NCI-H1436 treated with DMSO at 0.1 percent for 48 hours (cell line): ENCODE measurements at places on chromosomes 12 and 14.

DNA sequence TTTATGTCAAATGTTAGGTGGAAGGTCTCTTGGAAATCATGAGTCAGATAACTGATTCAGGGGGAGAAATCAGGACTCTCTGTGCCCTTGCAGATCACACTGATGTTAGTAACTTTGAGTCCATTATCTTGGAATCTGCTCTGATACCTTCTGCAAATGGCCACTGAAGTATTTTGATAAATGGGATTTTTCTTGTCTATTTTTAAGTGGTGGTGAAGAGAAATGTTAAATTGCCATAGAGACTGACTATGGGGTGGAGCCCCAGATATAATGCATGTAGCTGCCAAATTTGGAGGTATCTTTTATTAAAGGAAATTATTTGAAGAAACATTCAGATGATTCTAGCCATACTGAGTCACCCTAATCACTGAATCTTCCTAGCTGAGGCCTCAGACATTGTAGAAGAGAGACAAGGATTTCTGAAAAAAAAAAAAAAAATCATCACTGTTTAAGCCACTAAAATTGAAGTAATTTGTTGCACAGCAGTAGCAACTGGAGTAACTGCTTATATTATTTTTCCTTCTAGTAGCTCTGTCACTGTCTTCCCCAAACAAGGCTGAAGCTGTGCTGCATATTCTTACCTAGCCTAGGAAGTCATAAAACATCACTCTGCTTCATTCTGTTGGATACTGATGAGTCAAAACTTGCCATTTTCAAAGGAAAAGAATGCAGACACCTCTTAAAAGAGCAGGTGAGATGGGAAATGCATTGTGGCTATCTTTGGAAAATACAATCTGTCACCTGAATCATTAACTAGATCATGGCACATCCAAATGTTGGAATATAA, 36.0 kb upstream of the CLEC14A start:
- DNase-seq = no peak

GRCh38 chr12:125280482-125281377, 215.5 kb downstream of the AACS start:
- no peak for DNase-seq

- DNase-seq = no peak
Observed at GRCh38 chr14:56798447-56799342, 11.6 kb downstream of the OTX2 start.

GRCh38 chr14:50675597-50675996, 7.5 kb upstream of the SAV1 start:
- DNase-seq = no peak

- DNase-seq = no peak
Observed at GRCh38 chr12:49970658-49971057, 2.1 kb upstream of the AQP6 start.

GRCh38 chr14:25464772-25465171, 414.8 kb upstream of the STXBP6 start:
- no peak for DNase-seq

DNA sequence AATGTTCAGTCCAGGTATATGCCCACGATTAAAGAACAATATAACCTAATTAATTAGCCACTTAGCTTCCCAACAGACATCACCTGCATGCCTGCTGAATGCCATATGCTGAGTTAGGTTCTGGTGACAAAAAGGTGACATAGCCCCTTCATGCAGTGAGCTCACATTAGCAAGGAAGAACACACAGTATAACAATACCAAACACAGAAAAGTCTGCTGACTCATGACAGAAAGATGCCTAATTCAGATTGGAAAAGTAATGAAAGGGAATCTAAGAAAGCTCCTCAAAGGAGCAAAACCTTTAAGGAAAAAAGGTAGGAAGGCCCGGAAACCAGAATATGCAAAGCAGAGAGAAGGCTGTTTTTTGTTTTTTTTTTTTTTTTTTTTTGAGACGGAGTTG, 59.0 kb downstream of the FERMT2 start:
- DNase-seq = no peak

- DNase-seq = no peak
Observed at GRCh38 chr12:113634982-113635381, 163.3 kb upstream of the LHX5 start.

DNA sequence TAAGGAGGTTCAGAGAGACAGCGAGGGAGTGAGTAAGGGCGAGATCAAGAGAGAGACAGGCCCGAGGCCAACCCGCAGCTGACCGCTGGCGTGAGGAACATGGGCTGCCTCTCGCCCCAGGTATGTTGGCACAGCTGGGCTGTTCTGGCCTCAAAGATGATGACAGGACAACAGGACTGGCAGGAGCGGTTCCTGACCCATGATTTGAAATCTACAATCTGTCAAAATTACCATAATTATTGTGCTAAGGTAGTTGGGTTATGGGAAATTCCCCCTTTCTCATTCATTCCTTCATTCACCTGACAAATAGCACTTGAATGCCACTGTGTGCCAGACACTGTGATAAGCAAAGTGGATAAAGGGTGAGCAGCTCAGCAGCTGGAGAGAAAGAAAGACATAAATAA, 5.1 kb upstream of the ENDOU start:
- no peak for DNase-seq
